ENCODE measurements at places on chromosomes 5 and 9.

DNA sequence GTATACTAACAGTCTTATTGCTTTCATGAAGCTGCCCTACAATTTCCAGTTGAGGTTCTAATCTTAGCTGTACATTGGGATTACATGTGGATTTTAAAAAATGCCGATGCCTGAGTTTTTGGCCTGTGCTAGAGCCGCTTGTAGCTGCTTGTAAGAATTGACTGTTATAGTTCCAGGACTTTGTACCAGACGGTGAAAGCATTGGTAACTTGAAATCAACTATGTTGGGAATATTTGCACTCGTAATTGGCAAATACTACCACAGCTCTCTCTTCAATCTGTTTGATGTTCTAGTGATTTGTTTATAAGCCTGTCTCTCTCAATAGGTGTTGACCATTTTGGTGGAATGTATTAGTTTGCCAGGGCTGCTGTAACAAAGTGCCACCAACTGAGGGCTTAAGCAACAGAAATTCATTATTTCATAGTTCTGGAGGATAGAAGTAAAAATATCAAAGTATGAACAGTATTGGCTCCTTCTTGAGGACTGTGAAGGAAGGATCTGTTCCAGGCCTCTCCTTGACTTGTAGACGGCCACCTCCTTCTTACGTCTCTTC lies 50.5 kb upstream of the DHFR start:
- DNase-seq = no peak

- no peak for DNase-seq
Observed at GRCh38 chr5:160679567-160680309, 172.3 kb downstream of the ATP10B start.

- DNase-seq = peak; percentile 95
Observed at GRCh38 chr5:73321757-73322436, 126.7 kb downstream of the FOXD1 start.

- no peak for DNase-seq
Observed at GRCh38 chr9:33785914-33786313, 9.4 kb upstream of the PRSS3 start.

DNA sequence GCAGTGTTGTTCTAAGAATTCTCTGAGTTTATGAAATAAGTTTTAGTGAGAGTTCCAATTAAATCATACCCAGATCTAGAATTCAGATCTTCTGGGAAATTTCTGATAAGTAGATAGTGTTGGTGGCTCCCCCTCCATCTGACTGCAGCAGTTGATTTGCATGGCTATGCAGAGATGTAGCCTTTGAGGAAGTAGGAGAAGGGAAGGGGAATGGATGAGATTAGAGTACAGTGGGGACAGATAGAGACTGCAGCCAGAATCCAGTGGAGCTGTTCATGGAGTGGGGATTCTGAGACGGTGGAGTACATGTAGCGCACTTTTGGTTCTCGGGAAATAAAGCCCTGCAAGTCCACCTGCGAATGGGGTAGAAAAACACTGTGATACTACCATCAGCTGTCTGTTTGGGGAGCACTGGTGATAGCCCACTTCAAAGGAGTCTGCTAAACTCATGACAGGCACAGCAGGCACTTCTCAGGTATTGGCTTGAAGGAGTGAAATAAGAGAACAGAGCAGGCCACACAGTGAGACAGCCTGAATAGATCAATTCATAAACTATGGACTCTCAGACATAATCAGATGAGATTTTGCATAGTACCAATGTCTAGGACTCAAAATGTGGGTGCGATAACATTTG lies 96.8 kb downstream of the ALDH1A1 start:
- no peak for DNase-seq

GRCh38 chr9:127311239-127311741 lies 46.7 kb downstream of the GARNL3 start:
- DNase-seq = peak; percentile 52

GRCh38 chr9:111922324-111923013 lies 25.9 kb downstream of the UGCG start:
- no peak for DNase-seq

GRCh38 chr5:67395790-67396418 lies 199.3 kb upstream of the CD180 start:
- DNase-seq = no peak

- peak; percentile 21 for DNase-seq
Observed at GRCh38 chr9:129968690-129969485, 74.1 kb downstream of the FNBP1 start.

DNA sequence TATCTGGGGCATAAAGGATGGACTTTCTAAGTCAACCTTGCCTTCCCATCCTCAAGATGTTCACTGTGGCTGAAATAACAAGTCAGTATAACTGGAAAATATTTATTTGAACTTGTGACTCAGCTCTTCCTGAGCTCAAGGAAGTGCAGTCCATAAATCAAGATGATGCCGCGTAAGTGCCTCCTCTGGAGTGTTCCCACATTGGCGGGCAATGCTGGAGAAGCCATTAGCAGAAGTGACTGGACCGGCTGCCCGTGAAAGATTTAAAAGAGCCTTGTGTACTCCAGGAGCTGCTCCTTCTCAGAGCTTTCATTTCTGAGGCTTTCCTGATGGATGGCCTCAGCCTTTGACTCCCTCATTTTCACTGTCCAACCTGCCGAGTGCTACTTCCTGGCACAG lies 17.4 kb downstream of the TMOD1 start:
- DNase-seq = no peak

GRCh38 chr5:2143646-2144353 lies 261.1 kb upstream of the IRX4 start:
- DNase-seq = no peak

DNA sequence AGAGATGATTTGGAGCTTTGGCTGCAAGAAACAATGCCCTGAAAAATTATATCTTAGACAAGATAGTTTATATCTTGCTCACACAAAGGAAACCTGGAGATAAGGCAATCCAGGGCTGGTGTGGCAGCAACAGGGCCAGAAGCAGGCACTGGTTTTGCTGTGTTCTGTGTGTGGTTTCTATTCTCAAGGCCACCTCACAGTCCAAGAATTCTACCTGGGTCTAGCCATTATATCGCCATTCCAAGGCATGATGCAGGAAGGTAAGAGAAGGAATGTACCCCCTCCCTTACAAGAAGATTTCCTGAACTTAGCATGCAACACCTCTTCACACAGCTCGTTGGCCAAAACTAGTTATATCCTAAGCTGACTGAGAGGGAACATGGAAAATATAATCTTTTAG lies 74.5 kb upstream of the MEGF10 start:
- no peak for DNase-seq

- no peak for DNase-seq
Observed at GRCh38 chr5:89064054-89064453, 181.1 kb upstream of the MEF2C start.

DNA sequence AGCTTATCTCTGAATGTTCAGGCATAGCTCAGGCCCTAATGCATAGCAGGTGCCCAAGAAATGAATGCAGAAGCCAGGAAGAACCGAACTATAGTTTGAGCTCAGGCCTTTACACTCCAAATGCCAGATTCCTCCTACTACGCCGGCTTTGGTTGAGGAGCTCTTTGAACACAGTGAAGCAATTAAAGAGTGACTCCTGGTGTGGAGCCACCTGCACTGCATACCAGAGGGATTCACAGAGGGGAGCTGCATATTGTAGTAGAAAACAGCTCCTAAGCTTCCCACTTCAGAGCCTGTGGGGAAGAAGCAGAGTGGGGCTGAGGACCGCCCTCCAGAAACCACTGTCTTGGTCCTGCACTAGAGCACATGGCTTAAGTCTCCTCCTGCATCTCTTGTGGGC lies 14.5 kb upstream of the KCNMB1 start:
- DNase-seq = no peak

- DNase-seq = no peak
Observed at GRCh38 chr5:179618923-179619554, 4.4 kb downstream of the HNRNPH1 start.

- no peak for DNase-seq
Observed at GRCh38 chr5:173392-174290, 17.7 kb upstream of the LRRC14B start.

- no peak for DNase-seq
Observed at GRCh38 chr5:35811108-35811741, 45.5 kb upstream of the IL7R start.

GRCh38 chr5:109030360-109031143 lies 282.9 kb downstream of the FER start:
- DNase-seq = no peak

DNA sequence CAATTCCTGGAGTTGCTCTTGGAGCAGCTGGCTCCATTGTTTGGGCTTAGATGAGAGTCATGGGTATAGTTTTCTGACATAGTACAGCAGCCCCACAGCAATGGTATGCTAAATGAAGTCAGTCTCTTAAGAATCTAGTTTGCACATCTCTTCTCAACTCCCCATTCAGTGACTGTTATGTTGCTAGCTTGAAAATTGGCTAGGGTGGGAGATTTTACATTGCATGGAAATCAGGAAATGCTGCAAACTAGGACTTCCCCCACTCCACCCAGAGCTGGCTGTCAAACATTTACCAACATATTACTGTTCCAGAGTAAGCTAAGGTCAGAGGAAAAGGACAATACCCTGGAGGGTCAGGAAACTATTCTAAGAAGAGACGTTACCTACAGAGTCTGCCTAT lies 17.6 kb upstream of the FCHO2 start:
- no peak for DNase-seq

DNA sequence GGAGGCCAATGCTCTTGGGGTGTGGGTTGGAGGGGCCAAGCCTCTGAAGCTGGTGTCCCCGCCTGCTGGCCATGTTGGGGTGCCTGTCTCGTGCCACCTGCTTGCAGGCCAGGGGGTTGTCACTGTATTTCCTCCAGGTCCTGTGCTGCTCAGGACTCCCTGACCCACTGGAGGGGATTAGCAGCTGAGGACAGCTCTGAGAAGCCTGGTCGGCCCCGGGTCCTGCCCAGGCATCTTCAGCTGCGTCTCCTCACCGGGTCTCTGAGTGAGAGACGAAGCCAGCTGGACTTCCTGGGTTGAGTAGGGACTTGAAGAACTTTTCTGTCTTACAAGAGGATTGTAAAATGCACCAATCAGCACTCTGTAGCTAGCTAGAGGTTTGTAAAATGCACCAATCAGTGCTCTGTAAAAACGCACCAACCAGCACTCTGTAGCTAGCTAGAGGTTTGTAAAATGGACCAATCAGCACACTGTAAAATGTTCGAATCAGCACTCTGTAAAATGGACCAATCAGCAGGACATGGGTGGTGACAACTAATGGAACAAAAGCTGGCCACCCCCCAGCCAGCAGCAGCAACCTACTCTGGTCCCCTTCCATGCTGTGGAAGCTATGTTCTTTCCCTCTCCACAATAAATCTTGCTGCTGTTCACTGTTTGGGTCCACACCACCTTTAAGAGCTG lies 20.6 kb upstream of the SLC9A3 start:
- no peak for DNase-seq

DNA sequence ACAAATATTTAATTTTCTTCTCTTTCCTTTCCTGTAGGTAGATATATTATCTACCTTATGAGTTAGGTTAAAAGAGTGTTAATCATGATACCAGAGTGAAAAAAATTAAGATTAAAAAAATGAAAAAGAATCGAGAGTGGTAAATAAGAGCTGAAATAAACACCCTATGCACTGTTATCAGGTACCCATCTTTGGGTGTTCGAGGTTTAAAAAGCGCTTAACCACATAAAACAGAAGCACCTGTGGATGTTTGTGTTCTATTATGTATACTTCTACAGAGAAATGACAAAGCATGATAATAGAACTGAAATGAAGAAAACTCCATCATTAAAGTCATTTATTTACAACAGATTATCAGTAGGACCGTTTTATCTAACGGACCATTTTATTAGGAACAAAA lies 25.7 kb upstream of the GCNT4 start:
- no peak for DNase-seq

DNA sequence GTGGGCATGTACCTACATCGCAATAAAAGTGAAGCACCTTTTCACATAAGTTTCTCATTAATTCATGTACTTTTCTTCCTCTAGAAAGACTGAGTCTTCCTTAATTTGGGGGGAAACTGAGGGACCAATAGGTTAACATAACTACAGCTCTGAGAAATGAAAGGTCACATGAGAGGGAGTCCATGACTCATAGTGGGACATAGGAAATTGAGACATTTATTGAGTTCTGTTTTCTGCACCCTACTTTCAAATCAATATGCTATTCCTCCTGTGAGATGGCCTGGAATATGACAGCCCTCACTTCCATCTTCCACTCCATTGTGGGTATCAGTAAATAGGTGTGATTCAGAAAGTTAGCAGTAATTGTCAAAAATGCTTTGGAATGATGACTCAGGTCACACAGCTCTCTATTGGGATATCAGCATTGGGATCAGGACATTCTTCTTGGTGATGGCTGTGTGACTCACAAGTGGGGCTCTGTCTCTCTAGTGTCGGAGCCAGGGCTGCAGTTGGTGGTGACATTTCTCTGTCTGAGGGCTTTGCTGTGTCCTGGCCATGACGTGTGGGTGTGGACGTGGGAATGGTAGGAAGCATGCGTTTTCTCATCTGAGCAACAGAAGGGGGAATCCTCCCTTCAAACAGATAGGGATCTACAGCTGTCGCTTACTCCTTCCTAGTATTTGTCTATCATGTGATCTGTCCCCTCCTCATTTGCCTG lies 125.0 kb downstream of the TRIO start:
- peak; percentile 92 for DNase-seq

- DNase-seq = no peak
Observed at GRCh38 chr5:109784687-109785086, 95.0 kb downstream of the MAN2A1 start.

GRCh38 chr5:9466697-9467096 lies 79.2 kb downstream of the SEMA5A start:
- no peak for DNase-seq

- DNase-seq = no peak
Observed at GRCh38 chr5:65047948-65048690, 279.4 kb downstream of the CWC27 start.

- DNase-seq = no peak
Observed at GRCh38 chr5:170286386-170286925, 11.1 kb downstream of the LCP2 start.

DNA sequence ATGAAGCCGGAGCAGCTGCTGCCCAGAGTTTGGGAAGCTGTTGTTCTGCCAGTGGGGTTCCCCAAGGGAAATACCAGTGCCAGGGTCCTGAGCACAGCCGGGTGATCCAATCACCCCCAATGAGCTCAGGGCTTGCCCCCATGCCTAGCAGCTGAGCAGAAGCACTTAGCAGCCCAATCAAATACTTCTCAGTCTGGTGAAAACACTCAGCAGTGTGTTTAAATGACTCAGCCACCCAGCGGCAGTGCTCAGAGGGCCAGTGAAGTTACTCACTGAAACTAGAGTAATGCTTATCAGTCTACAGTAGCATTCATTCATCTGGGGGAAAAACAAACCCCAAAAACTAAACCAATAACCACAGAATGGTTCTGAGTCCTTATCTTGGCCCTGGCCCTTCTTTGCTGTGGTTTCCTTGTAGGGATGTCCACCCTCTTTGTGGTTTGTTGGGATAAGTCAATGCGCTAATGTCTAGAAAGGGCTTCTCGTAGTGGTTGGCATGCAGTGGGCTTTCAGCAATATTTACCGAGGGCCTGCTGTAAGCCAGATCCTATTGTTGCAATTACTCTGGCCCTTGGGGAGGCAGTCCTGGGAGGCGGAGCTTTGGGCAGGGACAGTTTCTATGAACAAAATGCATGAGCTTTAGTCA lies 43.1 kb downstream of the LHX2 start:
- peak; percentile 96 for DNase-seq

Data from brain microvascular endothelial cell (primary cell).